Thoracic aorta endothelial cell (primary cell): ENCODE measurements at places on chromosomes 12 and 14. TPM values are rescaled to one million over a fixed set of nuclear protein-coding genes. Genes with fewer than 3 reads are reported as not detected.

The TRIM9 gene
- total RNA-seq = under 0.01 and 0.43 TPM in 2 replicates

The ZC2HC1C gene
- 1.1 and 2.0 TPM in 2 replicates for total RNA-seq

The POTEG gene
- total RNA-seq = not detected in 2 replicates

The NAV3 gene
- total RNA-seq = 62.1 and 62.6 TPM in 2 replicates

The PKP2 gene
- 5.1 and 8.7 TPM in 2 replicates for total RNA-seq

The PLEKHA5 gene
- total RNA-seq = 21.8 and 25.7 TPM in 2 replicates

The HNF1A gene
- total RNA-seq = not detected in 2 replicates

The GLT8D2 gene
- 2.2 and 2.8 TPM in 2 replicates for total RNA-seq

The BCL11B gene
- total RNA-seq = under 0.01 and 0.27 TPM in 2 replicates
